ENCODE measurements at places on chromosomes 7 and 10.

DNA sequence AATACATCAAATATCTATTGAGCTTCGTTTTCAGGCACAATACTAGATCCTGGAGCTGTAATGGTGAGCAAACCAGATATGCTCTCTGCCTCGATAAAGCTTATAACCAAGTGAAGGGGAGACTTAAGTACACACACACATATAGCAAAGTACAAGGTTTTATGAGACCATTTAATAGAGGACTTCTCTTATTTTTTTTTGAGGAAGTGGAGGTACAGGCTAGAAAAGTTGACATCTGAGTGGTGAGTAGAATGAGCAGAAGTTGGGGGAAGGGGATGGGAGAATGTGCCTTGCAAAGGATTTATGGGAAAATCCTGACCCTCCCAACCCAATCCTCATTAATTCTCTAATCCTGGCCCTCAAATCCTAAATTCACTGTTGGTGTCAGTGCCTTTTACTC, 7.7 kb downstream of the CCDC136 start:
- DNase-seq: no peak

GRCh38 chr10:77182803-77183202, 454.8 kb downstream of the KCNMA1 start:
- DNase-seq: no peak

DNA sequence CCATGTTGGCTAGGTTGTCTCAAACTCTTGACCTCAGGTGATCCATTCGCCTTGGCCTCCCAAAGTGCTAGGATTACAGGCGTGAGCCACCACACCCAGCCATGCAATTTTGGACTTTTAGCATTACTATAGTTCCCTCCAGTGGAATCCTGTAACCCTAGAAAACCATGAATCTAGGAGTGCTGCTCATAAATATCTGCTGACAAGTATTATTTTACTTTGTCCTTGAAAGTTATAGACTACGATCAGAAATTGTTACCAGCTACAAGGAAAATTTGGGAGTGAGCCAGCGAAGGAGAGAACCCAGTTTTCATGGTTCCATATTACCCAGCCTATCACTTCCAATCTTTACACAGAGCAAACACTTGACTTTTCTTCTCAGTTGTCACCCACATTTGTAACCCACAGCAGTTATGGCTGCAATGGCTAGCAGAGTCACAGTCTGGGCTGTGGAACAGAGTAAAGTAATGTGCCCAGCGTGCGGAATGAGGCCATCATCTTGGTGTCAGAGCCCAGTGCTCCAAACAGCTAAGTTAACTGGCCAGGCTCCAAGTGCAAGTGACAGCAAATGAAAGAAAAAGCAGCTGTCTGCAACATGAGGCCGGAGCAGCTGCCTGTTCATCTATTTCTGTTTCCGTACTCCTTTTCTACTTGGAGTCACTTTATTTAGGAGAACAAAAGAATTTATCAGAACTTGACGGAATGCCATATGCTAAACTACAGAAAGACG, 29.9 kb downstream of the ZC3HC1 start:
- no peak for DNase-seq

- no peak for DNase-seq
Observed at GRCh38 chr7:144769352-144769751, 66.5 kb downstream of the TPK1 start.

DNA sequence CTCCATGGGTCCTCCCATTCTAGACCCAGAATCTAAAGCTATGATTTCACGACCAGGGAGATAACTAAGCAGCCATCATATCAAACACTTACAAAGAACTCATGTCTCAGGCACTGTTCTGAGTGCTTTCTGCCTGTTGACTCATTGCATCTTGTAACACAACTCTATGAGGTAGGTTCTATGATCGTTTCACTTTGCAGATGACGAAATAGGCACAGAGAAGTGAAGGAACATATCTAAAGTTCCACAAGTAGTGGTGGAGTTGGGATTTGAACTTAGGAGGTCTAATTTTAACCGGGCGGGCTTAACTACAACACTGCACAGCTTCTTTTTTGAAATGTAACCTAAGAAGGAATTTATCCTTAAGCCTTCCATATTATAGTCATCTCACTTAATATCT, 2.9 kb downstream of the RBP4 start:
- no peak for DNase-seq

DNA sequence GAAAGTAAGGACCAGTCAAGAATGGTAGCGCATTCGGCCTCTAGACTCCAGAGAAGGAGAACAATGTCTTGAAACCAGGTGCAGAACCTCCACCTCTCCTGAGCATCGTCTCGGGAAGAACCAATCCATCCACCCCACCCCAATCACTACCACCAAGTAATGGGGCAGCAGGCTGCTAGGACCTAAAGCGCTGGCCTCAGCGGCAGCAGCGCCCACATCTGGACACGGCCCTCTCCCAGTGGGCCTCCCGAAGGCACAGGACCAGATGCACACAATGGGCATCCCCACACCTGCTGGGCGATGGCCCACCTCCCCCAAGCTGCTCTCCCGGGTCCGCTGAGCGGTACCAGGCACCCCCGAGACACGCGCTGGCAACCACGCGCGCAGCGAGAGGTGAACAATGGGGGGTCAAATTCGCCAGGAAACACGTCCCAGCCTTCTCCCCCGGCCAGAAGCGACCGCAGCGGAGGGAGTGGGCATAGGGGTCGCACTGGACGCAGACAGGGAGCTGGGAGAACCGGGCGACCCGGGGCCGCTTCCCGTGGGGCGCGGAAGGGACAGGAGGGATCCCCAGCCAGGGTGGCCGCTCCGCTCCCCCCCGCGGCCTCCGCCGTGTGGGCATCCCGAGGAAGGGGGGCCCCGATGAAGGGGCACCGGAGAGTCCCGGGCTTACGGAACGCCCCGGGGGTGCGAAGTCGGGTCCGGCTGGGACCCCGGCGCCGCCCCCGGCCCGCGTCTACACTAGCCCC, 506 bp downstream of the CTTNBP2 start:
- DNase-seq: no peak

GRCh38 chr7:36346260-36346831, 43.3 kb upstream of the ANLN start:
- DNase-seq: no peak

DNA sequence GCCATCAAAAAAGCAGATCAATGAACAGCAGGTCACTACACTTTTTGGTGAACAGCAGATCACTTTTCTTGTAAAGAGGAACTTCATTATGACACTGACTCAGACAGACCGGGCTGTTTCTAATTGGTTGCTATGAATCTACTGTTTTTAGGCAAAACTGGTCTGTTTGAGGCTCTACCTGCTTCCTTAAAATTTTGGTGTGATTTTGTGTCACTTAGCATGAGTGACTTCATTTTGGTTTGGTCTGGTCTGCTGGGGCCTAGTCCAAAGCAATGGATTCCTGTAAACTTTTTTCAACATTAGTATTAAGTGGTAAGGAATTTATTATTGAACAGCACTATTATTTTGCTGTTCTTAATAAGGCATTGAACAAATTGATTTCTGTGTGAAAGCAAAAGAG, 41.8 kb upstream of the C10orf71 start:
- no peak for DNase-seq

DNA sequence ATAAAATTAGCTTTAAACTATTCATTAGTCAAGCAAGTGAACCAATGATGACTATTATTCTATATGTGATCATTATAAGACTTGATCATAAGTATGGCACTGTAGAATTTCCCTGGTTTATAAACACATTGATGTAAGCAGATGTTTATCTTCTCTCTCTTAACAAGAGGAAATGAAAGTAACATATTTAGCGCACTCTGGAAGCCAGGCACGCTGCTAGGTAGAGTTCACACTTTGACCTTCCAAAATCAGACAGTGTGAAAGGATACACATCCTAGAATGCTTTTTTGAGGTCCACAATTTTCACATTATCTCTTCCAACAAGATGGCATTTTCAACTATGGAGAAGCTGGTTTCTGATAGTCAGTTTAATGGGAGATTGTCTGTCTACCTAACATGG, 529.4 kb upstream of the IGFBP3 start:
- DNase-seq: no peak

GRCh38 chr10:79610601-79611191, at the start of gene SFTPA1:
TSS of gene SFTPA1 (plus strand) at chr10:79610939. CDS start at chr10:79611826, 887 bp downstream.
- DNase-seq: no peak

GRCh38 chr7:151313857-151314256, 27.8 kb upstream of the NUB1 start:
- DNase-seq: no peak

DNA sequence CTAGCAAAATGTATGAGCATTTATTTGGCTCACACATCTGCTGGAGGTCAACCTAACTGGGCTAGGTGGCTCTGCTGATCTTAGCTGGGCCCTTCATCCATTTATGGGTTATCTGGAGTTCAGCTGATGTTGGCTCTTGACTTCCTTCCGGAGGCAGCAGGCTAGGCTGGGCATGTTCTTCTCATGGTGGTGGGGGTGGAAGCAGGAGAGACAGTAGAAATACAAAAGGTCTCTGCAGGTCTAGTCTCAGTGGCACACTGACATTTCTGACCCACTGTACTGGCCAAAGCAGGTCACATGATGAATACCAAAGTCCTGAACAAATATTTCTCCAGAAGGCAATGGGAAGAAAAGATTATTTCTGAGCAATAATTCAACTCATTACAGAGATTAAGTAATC, 334.6 kb downstream of the CRPPA start:
- no peak for DNase-seq

- DNase-seq: no peak
Observed at GRCh38 chr7:96612034-96612433, 97.6 kb downstream of the SEM1 start.

DNA sequence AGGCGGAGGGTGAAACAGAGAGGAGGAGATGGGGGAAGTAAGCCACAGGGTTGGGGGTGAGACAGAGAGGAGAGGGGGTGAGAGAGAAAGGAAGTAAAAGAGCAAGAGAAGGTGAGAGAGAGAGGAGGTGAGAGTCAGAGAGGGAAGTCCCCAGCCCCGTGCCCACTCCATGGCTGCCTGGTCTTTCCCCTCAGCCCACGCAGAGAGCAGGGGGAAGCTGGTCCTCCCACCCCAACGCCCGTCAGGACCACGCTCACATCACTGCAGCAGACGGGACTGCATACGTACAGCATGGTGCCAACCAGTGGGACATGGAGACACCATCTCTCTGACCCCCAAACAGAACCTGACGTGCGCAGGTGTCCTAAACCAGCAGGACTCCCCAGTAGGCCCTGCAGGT, 12.1 kb upstream of the PDGFA start:
- no peak for DNase-seq

- no peak for DNase-seq
Observed at GRCh38 chr10:59240582-59241183, 64.2 kb downstream of the PHYHIPL start.

DNA sequence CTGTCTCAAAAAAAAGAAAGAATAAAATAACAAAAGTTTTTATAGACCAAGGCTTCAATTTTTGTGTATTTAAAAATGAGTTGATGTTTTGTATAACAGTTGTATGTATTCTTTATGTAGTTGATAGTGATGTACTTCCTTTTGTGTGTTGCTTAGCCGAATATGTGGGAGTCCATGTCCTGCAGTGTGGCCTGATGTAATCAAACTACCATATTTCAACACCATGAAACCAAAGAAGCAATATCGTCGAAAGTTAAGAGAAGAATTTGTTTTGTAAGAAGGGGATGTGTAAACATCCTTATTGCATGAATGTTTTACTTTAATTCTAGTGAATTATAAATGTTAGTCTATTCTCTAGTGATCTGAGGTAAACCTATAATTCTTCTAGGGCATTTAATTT, 56.6 kb downstream of the MPLKIP start:
- no peak for DNase-seq

DNA sequence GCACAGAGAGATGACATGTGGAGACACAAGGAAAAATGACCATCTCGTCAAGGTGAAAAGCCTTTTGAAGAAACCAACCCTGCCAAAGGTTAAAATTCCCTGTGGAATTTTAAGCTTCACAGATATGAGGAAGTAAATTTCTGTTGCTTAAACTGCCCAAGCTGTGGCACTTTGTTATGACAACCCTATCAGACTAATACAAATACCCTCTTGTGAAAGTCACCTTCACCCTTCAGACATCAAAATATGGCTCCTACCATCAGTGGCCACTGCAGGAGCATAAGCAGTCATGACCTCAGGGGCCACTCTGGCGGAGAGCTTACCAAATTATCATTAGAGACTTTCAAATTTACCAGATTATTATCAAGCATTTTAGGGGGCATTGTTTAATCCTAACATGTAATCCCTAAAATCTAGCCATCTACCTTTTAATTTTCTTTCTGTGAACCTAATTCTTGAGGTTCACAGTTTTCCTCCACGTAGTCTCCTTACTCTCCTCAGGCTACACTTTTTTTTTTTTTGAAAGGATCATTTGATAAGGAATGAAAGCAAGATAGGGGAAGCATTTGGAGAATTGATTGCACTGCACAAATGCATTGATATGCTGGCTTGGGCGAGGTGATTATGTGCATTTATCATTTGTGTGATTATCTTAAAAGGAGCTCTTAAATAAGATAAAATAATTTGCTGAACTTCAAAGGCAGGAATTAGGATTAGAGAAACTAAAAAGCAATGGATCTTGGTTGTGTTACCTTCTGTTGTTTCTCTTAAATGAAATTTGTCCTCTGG, 90.3 kb downstream of the TMEM168 start:
- no peak for DNase-seq

- DNase-seq: no peak
Observed at GRCh38 chr10:69960606-69960987, 92.0 kb upstream of the MACROH2A2 start.

GRCh38 chr10:129116371-129116770, 350.7 kb upstream of the MGMT start:
- no peak for DNase-seq

DNA sequence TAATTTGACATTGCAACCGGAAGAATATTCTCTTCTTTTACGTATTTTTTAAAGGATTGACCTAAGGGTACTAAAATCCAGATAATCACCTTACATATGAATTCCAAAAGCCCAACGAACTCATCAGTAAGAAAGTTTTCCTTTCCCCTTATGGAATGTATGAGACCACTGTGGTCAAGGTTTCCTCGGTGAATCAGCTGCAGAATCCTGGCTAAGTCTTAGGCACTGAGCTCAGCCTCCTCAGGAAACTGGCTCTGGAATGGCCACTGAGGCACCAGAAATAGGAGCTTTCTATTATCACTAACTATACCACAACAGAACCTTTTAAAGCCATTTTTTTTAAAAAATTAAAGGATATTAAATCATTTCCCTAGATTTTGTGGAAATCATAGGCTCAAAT, 21.0 kb downstream of the SVIL start:
- DNase-seq: no peak

GRCh38 chr7:18132811-18133210, 105.2 kb upstream of the PRPS1L1 start:
- DNase-seq: no peak

DNA sequence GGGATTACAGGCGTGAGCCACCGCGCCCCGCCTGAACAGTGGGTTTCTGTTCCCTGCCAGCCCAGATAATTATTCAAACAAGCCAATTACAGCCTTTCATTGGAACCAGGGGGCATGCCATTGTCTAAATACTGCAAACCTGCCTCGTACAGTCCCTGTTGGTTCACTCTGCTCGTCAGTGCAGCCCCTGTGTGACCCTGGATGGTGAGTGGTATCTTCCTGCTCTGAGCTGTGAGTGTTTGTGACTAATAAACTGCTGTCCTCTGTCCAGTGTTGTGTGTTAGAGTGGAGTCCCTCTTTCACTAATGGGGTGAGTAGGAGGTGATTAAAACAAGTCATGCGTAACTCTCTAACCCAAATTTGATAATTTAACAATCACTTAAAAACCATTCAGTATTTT, 176.5 kb upstream of the FAM3C start:
- DNase-seq: no peak

- DNase-seq: no peak
Observed at GRCh38 chr7:148260599-148260998, 330.0 kb upstream of the C7orf33 start.

Data from NCI-H1048 (cell line).